ENCODE measurements at places on chromosomes 12 and 14.
A peak's percentile ranks its signal among the peaks of the same experiment; 100 is the strongest.

DNA sequence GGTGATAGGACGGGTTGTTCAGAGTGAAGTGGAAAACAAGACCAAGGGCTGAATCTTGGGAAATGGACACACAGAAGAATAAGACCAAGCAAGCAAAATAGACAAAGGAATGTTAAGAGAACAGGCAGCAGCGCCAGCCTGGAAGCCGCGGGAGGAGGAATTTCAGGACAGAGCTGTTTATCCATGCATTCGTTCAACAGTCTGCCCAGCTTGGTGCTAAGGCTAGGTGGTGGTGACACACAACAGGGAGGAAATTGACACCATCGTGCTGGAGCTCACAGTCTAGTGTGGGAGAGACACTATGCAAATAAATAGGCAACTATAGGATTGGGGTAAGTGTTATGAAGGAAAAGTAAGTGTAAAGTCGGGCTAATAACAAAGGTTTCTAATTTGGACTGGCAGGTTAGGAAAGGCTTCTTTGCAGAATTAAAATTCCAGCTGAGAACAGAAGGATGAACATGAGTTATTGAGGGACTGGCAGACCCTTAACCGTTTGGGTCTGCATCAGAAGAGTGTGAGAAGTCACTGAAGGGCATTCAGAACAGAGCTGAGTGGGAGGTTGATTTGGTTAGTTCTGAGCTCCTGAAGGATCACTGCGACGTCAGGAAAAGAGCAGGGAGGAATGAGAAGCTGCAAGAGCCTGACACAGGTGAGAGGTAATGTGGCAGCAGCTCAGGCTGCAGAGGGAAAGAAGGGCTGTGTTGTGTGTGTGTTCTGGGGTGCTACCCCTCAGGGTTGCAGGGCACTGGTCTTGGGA is 242.6 kb upstream of the FKBP4 start:
- no peak for DNase-seq

DNA sequence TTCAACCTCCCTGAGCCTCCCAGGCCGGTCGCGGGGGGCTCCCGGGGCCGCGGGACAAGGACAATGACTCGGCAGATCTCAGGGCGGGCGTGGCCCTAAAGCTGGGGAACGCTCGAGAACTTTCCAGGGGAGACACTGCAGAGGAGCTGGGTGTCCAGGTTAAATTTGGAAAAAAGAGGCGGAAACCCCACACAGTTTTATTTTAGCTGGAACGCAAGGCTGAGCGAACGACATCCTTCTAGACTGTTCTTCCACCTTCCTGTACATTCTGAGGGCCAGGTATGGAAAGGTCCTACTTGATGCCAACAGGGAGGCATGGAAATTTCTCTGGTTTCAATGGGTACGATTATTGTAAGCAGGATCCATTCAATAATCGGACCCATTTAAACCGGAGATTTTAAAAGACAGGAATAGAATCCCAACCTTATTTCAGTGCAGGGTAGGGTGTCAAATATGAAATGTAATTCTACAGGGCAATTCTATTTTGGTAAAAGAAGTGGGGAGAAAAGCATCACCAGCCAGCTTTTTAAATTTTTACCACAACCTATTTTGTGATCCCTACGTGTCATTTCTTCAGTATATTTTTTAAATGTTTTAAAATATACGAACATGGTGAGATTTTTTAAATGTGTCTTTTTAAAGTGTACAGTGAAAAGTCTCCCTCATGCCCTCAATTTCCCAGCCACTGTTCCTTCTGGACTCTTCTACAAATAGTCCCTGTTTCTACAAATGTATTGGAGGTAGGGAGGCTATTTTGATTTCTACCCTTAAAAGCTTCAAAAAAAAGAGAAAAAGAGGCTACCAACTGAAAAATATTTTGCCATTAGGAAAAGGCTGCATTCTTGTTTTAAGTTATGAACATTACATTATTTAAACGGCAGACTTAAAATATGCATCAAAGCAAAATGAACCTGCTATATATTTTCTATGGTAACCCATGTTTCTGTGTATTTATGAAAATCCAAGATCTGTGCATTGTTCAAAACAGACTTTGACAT is 1.1 kb upstream of the UBC start:
- DNase-seq, result no peak

DNA sequence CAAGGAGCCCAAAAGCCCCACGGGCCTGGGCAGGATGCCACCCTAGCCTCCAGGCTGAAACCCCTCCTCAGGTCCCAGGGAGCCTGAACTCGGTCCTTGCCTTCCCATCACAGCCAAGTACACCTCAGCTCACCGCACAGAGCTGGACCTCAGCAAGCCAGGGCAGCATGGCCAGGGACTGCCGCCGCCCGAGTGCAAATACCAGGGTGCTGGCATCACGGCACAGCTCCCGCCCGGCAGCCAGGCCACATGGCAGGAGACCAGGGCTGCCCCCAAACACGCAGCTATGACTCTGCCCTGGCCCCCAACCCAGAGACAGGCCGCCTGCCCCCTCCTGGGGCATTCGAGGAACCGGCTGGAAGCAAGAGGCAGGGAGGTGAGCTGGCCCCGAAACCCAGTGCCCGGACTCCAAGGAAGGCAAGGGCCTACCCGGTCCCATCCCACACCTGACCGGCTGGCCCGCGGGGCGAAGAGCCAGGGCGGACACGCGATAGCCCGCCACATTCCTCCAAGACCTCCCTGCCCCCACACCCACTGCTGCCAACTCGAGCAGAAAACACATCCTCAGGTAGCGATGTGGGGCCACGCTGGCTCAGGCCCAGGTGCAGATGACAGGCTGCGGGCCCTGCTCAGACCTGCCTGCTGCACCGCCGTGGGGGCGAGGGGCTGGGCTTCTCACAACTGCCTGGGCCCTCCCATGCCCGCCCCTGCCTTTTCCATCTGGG is 2.7 kb downstream of the JAG2 start:
- DNase-seq, result no peak

- no peak for DNase-seq
These were observed 207.2 kb upstream of the BCL2L14 start for GRCh38 chr12:11863478-11863906.

- DNase-seq, result no peak
These were observed 47.0 kb downstream of the ITPK1 start for GRCh38 chr14:93068711-93069110.

DNA sequence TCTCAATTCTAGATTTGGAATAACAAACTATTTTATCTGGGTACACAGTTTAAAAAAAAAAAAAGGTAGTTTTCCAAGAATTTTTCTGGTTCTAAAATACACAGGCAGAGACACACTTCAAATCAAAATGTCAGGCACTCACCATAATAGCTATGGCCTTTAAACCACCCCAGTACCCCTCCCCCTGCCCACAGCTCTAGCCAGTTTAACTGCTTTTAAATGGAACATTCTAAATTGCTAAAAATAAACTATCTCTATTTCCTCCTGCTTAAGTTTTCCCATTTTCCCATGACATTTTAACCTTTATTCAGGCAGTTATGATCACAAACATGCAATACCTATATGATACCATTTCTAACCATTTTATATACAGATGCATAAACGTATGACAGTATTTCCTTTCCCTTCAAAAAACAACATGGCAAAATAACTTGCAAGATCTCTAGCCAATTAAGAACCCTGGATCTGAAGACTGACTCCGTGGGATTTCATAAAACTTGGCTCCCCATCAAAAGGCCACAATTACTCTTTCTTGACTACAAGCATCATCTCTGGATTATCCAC is 46.3 kb downstream of the PPP2R5E start:
- no peak for DNase-seq

DNA sequence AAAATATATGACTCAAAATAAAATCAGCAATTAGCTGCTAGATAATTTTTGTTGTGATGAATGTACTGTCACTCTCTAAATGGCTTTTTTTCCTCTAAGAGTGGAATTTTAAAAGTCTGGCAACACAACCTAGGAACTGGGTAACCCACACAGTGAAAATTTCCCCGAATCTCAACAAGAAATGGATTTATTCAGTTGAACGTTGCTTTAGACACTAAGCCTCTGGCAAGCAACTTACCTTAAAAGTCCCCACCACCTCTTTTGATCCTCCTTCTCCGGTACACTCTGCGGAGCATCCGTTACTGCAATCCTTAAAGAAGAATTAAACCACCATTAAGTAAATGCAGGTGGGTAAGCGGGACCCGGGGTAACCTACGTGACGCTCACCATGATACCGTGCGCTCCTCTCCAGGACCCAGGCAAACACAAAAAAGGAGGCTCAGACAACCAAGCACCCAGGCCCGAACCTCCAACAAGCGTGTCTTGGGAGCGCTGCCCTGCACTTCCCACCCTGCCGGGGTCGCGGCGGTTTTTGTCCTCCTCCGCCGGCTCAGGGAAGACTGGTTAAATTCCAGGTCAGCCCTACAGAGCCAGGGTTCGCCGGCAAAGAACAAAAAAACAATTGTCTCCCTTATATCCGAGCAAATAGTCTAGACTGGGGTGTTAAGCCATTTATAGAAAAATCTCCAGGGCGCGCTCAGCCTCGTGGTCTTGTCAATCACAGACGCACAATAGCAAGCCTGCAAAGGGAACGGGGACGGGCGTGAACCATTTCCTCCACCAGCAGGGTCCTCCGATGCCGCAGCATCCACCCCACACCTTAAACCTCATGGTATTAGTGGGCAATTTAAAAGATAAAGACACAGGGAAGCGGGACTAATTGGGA is 47.1 kb downstream of the BCAT1 start:
- DNase-seq, result peak; percentile 32

DNA sequence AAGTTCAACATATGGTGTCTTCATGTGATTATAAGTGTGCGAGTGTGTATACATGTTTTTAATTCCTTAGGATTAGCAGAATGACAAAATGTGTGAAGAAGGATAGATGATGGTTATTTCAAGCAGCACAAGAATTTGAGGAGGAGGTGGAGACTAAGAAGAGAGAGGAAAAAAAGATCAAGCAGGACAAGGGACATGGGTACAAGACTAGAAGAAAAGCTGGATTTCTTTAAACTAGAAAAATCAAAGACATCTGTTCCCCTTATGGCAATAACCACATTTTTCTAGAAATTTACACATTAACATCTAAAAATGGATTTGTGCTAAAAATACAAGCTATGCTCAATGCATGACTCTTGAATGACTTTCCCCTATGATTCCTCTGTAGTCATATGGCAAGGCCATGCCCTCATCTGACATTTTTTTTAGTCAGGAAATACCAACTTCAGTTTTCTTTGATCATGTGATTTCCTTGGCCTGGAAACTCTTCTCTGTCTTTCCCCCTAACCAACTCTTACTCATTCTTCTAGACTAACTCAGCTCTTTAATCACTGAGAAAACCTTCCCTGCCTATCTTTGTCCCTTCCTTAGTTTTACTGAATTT is 435.8 kb downstream of the NRXN3 start:
- no peak for DNase-seq

DNA sequence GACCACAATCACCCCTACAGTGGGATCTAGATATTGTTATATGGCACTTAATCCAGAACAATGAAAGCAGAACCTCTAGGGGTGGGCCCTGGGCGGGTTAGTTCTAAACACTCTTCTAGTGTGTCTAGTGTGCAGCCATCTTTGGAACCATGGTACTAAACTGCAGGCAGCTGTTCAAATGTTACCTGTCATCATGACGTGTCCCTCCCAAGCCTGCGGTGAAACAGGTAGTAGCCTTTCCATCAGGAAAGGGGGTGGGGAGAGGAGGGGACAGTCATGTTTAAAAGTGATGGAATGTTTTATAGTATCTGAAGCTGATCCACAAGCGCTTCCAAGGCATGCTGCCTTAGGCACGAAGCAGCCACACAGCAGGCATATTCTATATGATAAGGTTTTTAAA is 122.6 kb upstream of the SLC35F4 start:
- no peak for DNase-seq

DNA sequence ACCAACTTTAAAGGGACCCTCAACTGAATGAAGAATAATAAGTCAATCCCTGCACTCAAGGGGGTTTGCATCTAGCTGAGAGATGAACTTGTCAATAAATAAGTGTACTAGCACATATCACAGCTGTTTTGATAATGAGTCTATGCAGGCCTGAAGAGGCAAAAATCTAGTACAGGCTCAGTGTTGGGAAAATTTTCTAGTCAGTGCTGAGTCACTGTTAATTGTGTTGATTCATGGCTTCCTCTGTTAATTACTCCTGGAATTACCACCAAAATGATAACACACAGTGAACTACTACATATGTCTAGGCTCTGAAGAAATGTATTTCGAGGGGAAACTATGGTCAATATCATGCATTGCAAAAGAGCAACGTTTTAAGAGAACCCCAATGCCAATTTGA is 18.9 kb downstream of the SNRPF start:
- DNase-seq, result no peak

- DNase-seq, result peak; percentile 21
These were observed 375.3 kb downstream of the C12orf75 start for GRCh38 chr12:105705765-105706164.

GRCh38 chr12:14910090-14910915 is 24.6 kb upstream of the MGP start:
- DNase-seq, result no peak

DNA sequence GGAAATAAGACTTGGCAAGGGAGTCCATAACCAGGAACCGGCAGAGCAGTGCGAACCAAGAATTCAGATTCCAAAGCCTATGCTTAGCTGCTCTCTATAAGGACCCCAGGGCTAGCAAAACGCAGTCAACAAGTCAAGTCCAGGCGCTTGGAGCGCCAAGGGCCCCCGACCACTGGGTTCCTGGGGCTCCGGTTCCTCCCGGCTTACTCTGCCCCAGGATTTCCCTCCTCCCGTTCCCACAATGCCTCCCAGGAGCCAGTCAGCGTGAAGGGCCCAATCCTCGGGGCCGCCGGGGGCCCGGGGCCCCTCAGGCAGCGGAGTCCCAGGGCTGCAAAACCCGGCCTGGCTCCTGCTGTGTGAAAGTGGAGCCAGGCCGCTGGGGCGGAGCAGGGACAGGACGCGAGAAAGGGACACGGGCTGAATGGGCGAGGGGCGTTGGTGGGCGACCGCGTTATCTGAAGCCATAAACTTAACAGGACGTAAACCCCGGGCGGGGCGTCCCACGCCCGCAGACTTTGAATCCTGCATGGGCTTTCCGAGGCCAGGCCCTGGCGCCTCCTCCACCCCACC is 1.5 kb downstream of the KRT8 start:
- peak; percentile 49 for DNase-seq

- DNase-seq, result peak; percentile 65
These were observed 193.9 kb downstream of the EMP1 start for GRCh38 chr12:13390381-13390861.

- DNase-seq, result no peak
These were observed 614 bp downstream of the FKBP3 start for GRCh38 chr14:45133683-45134050.
